NCI-H526 treated with DMSO at 0.1 percent for 48 hours (cell line): ENCODE measurements at places on chromosomes 2 and 18.

DNA sequence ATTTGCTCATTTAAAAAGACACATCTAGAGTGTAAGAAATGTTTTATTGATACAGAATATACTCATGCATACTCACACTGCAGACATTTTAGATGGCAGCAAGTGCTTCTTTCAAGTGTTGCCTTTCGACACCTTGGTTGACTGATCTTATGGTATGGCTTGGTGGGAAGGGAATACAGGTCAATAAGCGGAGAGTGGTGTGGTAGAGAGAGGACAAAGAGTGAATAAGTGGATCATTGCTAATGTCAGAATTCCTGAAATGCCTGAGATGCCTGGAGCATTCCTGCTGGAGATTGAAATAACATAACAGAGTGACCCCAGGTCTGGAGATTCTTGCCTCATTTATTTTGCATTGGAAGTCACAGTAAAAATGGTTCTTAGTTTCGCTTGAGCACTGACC lies 76.7 kb downstream of the RND3 start:
- DNase-seq = no peak

GRCh38 chr2:64720535-64721319 lies 67.0 kb upstream of the SERTAD2 start:
- no peak for DNase-seq

- no peak for DNase-seq
Observed at GRCh38 chr2:166882851-166883250, 5.4 kb upstream of the XIRP2 start.

DNA sequence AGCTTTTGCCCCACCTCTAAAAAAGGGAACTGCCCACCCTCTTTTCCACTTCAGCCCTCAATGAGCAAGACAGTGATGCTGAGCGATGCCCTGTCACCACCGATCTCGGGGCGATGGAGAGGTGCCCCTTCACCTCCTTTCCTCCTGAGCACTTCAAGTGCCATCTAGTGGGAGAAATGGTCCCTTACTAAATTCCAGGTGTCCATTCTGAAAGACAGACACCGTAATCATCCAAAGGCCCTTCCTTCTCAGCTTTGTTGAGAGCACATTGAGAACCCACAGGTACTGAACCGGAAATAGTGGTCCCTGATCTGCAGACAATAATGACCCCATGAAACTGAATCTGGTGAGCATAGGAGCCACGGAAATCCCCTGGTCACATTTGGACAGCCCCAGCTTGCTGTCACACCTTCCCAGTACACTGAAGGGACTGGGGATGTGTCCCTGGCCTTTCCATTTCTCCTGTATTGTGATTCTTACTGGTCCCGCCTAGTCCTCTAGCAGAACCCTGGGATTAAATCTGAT lies 38.5 kb downstream of the KCTD18 start:
- peak; percentile 25 for DNase-seq

DNA sequence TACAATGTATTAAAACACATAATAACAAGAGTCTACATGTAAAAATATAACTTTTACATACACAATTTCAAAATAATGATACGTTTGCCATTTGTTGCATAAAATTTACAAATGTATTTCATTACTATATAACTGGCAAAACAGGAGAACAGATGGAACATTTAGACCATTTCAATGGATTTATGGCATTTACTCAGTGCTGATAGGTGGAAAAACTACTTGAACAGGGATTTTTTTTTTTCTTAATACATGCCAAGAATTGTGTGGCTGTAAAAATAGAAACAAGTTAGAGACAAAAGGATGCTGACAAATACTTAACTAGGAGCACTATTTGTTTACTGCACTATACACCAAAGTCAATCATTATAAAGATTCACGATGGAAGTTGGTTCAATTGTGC lies 266.8 kb upstream of the CCDC68 start:
- DNase-seq = no peak

- no peak for DNase-seq
Observed at GRCh38 chr2:113141451-113141850, 14.1 kb downstream of the IL1RN start.

DNA sequence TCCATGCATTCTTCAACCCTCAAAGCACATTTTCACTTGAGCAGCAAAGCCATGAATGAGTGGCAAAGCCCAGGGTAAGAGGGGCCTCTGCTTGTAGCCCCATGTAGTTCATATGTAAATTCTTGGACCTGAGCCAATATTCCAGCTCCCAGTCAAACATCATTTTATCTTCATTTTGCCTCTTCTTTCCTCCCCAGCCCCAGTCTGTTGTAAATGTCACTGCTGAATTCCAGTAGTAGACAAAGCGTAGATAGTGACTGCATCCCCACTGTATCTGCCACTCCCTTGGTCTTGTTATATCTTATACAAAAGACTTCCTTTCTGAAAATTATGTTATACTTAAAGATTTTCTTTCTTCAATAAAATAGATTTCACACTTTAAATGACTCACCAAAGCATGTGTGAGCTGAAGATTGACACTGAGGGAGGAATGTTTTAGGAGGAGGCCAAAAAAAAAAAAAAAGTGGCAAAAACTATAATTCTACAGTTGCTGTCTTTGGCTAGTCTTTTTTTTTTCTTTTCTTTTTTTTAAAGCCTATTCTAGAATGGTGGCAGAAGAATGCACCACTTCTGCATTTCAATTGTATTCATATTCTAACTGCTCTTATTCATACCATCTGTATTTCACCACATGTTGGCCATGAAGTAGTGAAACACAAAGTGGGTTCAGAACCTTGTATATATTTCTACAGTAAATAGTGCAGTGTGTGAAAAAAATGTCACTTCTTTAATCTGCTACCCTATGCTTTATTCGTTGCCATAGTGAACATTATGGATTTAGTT lies 306.1 kb downstream of the CPS1 start:
- DNase-seq = no peak

DNA sequence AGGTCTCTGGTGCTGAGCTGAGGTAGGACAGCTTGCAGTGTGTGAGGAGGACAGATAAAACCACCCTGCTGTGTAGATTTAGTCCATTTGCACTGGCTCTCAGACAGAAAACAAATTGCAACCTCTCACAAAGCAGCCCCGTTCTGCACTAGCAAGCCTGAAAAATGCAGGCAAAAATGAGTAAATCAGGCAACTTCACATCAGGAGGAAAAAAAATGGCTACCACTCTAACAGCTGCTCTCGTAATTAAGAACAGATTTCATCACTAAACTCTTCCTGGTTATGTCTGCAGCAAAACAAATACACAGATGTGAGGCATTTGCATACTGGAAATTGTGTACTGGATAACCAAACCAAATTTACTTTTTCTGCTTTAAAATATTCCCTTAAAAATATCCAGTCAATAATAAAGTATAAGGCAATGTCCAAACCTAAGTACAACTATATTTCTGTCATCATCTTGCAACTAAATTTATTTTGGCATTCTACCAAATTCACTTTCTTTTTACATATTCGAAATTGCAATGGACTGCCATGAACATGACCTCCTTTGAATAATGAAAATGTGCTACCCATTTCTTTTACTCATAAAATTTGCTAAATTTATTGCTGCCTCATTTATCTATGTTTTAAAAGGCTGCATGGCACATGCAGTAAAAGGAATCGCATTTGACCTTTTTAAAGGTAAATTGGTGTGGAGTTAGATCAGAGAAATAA lies 157.4 kb downstream of the AFF3 start:
- DNase-seq = peak; percentile 70

- DNase-seq = peak; percentile 37
Observed at GRCh38 chr2:9556121-9556743, 602 bp upstream of the ADAM17 start.

GRCh38 chr2:112093216-112093615 lies 38.1 kb downstream of the TMEM87B start:
- no peak for DNase-seq

- no peak for DNase-seq
Observed at GRCh38 chr2:207403950-207404349, 125.8 kb upstream of the CREB1 start.

GRCh38 chr18:79372991-79373390 lies 22.7 kb upstream of the NFATC1 start:
- DNase-seq = no peak

DNA sequence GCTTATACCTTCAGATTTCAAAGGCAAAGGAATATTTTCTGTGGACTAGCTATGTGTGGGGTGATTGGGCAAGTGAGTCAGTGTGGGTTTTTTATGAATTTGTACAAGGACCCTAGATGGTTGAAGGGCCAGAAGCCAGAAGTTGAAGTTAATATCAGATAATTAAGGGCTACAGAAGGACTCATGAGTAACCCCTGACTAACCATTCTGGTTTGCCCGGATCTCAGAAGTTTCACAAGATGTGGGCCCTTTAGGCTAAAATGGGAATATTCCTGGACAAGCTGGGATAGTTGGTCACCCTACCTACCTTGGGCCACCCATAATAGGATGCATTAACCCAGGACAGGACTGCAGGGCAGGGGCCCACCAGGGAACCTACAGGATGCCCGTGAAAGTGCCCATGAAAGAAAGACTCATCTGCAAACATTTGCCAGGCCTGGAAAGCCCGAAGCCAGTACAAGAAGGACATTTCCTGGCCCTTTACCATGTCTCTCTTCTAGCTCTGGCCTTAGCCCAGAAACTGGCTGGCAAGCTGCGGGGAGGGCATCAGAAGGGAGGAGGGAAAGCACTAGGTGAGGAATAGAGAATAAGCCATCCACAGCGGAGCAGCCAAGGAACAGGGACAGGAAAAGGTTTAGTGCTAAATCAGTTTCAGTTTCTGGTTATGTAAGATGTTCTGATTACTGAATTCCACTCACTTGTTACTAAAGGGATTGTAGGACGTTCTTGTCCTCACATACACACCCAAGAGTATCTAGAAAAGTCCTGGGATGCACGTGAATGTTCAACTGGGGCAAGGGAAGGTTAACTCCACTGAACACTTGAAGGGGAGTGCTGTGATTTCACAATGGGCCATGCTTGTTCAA lies 33.6 kb downstream of the GCG start:
- no peak for DNase-seq

DNA sequence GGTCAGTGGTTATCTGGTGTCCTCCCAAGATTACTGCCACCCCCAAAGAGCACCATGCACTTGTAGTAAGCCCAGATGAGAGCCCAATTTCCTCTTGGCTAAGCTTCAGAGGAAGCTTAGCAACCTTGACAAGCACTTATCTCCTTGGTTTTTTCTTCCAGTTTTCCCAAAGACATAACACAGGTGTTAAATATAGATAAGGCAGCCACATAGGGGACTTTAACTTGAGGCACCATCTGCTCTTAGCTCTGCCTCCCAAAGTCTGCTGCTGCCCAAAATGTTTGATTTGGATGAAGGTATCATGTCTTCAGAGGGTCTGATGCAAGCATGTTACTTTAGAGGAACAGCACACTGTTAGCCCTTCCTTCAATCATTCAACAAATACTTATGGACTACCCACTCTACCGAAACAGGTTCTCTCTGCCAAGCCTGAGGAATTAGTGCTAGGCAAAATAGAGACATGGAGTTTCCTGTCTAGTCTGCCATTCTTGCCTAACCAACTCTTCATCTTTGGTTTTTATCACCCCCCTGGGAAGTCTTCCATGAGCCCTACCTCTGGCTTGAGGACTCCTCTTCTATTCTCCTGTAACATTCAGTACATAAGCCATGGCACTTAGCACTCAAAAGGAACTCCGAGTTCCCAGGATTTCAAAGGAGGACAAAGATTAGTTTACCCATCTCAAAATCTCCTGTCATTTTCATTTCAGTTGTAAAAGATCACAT lies 73.7 kb downstream of the SP3 start:
- DNase-seq = no peak

DNA sequence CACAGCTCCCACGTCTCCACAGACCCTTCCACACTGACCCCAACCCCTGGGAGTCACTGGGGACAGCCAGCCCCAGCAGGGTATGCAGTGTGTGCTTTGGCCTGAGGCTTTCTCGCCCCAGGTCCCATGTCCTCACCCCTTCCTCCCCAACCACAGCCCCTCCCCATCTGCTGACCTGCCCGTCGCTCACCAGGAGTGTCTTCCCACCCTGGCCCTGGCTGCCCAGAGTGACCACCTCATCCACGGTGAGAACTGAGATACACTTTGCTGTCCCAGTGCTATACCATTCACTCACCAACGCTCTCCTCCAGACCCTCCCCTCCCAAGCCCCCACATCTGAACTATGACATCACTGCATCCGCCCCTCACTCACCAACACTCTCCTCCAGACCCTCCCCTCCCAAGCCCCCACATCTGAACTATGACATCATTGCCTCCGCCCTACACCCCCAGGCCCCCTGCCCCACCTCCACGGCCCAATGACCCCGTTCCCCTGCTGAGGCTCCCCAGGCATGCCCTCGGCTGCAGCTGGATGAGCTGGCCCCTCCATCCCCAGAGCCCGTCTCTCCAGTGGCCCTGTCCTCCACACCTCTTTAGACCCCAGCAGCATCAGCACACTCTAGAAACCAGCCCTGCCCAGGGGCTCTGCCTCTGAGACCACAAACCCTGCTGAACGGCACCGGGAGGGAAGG lies 55.2 kb downstream of the ANKMY1 start:
- no peak for DNase-seq

- DNase-seq = no peak
Observed at GRCh38 chr2:214575030-214575429, 164.2 kb downstream of the VWC2L start.

GRCh38 chr18:12394428-12394827 lies 13.3 kb upstream of the PRELID3A start:
- no peak for DNase-seq

GRCh38 chr2:54466870-54467269 lies 10.7 kb downstream of the SPTBN1 start:
- no peak for DNase-seq

- DNase-seq = no peak
Observed at GRCh38 chr2:38617301-38617700, 14.6 kb upstream of the HNRNPLL start.

GRCh38 chr2:28161466-28161865 lies 231.2 kb upstream of the FOSL2 start:
- no peak for DNase-seq

DNA sequence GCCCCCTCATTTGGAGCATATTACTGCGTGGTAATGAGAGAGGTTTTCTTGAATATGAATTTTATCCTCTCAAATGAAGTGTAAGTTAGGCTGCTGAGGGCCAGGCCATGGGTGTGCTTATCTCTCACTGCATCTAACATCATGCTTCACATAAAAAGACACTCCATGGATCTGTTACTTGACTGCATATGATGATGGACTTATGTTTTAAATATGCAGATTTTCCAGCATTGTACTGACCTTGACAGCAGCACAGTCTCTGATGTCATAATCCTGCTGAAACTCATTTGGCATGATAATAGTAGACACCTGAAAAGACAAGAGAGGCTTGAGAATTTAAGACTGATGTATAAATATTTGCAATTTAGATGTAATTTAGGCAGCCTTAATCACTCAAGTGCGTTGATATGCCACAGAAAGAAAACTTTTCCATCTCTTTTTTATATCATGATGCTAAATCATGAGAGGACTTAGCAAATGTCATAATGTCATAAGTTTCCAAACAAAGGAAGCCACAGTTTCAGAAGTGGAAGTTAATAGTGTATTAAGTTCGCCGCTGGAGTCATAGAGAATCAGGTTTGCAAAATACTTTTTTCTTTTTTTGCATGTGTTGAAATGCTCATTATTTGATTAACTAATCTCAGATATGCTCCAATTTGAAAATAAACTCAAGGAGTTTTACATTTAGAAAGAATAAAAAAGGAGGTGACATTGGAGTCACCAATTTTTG lies 62.7 kb upstream of the CD302 start:
- no peak for DNase-seq

GRCh38 chr2:83386549-83386948 lies 1072.5 kb downstream of the SUCLG1 start:
- DNase-seq = no peak

GRCh38 chr18:55863876-55864275 lies 275.9 kb upstream of the TCF4 start:
- no peak for DNase-seq
